ENCODE measurements at places on chromosomes 11 and 22.

DNA sequence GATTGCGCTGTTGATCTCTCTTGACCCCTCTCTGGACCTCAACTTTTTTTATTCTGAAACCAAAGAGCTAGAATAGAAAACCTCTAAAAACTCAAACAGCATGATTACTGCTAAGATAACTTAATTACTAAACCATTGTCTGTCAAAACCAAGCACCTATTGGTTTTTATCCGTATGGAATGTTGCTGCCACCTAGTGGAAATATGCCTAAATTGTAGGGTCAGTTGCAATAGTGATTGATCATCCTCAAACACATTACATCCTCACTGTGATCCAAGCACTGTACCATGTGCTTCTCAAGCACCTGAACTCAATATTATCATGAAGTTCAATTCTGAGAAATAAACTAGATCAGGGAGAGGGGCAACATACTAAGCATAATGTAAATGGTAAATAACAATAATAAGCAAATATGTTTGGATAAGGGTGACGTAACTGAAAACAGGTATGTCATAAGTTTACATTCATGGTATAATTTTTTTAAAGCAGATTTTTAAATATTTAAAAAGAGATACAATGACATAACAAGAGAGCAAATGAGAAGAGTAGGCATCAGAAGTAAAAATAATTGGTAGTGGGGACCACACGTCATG is 3.8 kb upstream of the OR5A2 start:
- DNase-seq, result peak; percentile 58

- no peak for DNase-seq
Measured at GRCh38 chr11:65891219-65892136, 1.0 kb downstream of the CCDC85B start.

DNA sequence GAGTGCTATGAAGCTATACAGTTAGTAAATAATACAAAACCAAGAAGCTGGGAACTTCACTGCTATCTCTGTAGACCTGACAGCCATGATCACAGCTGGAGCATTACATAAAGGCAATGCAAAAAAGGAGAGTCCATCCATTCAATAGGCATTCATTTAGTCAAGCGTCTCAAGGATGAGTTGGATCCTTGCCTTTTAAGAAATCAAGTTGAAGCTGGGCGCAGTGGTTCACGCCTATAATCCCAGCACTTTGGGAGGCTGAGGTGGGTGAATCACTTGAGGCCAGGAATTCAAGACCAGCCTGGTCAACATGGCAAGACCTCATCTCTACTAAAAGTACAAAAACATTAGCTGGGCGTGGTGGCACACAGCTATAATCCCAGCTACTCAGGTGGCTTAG is 48.1 kb upstream of the ALKBH3 start:
- DNase-seq, result no peak

GRCh38 chr22:41248314-41248713 is 7.6 kb upstream of the CHADL start:
- no peak for DNase-seq

DNA sequence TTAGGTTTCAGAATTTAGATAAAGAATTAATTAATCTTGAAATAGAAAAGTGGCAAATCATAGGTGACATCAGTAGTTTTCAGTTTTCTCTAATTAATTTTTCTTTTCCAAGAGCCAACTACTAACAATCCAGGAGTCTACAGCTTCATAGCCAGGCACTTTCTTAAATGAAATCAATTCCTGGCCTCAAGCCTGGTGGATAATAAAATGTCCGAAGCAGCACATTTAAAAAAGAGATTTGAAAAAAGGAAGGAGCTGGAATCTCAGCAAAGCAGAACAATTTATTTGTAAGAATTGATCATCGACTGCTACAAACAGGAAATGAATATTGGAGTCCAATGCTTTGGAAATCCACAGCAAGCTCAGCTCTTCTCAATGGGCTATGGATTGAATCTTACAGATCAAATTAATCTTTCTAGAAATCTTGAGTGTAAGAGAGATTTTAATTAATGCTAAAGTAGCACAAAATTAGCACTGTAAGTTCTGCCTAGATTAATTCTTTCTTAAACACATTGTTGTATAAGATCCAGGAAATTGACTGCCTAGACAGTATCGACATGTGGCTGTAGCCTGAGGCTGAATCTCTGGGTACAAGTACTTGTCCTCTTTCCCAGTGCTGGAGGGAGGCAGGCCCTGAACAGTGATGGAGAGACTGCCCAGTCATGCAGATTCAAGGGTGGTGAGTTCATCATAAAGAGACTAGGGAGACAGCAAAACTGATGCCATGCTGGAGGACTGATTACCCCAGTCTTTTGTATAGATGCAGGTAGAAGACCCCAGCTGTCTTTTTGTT is 167.8 kb upstream of the POU2AF2 start:
- DNase-seq, result no peak

DNA sequence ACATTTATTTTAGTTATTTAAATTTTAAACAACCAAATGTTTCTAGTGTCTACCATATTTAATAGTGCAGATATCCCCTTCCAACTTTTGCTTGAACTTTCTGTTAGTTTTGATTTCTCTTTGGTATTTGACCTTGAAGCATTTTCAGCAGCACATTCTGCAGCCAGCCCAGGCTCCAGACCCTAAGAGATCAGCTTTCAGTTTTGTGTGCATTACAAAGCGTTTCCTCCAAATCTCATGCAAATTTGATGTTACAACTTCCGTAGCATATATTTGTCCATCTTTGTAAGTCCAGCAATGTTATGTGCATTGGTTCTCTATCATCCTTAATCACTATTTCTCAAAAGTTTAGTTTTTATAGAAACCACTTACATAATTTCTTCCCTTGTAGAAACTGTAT is 14.6 kb upstream of the SERGEF start:
- no peak for DNase-seq

DNA sequence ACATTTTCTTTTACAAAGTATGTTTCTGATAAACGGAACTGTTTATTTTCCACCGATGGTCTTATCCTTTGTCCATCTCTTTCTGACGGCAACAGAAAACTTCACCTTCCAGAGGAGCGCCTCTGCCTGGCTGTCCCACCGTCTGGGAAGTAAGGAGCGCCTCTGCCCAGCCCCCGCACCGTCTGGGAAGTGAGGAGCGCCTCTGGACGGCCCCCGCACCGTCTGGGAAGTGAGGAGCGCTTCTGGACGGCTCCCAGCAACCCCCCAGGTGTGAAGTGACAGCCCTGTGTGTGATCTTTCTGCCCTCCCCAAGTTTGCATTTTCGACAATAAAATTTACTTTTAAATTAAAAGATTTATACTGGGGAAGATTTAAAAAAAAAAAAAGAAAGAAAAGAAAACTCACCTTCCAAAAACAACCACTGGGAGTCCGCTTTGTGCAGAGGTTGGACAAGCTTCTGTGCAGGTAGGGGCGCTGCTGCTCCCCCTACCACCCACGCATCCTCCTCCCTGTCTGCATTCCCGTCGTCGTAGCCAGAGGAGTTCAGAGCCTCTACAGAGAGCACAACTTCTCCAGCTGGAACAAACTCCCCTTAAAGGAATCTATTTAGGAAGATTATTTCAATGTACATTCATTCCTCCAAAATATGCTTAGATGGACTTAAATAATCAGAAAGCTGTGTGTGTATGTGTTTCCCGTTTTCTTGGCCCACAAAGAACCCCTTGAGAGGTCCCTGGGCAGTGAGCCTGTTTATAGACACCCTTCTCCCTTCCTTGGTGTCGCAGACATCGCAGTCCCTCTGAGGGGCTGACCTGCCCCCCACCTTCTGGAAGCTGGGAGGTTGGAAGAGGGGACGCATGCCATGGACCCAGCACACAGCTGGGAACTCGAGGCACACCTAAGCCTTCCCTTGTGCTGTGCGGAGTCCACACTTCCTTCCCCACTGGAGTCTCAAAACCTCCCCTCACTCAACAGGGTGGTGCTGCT is 849 bp upstream of the APOBEC3B start:
- DNase-seq, result no peak

- no peak for DNase-seq
Measured at GRCh38 chr11:102604011-102604410, 21.1 kb downstream of the MMP20 start.

DNA sequence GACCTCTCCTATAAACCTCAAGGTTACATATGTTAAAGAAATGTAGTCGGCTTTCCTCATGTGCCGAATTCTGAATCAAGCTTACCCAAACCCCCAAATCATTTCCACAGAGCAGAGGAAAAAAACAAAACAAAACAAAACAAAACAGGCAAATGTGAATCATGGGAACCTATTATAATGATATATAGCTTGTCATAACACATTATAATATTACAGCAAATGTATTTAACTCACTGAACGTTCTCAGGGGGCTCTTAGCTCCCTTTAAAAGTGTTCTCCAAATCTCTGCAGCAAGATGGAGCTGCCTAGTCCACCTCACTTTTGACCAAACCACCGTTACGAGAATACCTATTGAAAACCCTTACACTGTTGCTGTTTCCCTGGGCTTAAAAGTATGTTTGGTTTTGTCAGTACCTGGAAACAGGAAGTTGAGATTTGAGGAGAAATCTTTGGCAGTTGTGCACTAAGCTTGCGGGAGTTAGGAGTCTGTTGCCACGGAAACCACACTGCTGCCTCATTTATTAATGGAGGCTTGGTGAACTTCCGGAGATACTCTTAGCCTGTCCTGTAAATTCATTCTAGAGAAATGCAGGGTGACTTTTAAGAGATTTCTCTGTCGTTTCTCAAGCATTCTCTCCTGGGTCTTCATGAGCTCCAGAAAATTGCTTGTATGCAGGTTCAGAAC is 167.0 kb upstream of the RASSF10 start:
- DNase-seq, result no peak

DNA sequence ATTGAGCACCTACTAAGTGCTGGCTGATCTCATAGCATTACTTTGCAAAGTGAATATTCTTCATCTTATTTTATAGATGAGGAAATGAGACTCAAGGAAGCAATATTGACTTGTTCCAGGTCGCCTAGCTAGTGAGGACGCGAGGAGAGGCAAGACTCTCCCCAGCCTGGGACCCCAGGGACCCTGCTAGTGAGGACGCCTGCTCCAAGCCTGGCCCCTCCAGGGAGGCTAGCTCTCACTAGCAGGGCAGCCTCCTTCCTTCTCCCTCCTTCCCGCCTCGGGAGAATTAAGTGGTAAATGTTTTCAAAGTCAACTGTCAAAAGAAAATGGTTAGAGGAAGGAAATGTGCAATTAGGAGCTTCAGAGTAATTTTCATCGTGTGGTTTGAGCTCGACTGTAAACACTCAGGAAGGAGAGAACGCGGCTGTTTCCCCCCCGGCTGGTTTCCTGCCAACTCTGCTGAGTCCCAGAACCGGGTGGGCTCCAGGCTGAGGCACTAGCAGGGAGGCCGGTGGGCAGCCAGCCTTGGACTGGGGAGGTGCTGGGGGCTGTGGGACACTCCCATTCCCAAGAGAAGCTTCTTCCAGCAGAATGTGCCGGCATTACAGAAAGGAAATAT is 17.9 kb downstream of the MYEOV start:
- no peak for DNase-seq

GRCh38 chr11:13169709-13170108 is 107.9 kb upstream of the BMAL1 start:
- no peak for DNase-seq

DNA sequence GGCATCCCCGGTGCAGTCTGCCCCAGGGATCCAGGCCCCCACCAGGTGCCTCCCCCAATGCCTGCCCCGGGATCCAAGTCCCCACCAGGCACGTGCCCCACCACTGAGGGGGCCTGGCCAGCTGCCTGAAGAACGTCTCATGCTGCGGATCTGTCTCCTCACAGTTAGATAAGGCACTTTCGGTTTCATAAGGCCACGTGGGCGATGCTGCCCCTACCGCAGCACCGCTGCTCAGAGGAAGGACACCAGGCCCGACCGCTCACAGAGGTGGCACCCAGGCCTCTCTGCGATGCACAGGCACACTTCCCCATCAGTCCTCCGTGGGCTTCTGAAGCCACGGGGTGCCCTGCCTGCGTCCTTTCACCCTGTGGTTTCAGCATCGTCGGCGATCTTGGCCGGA is 68.1 kb upstream of the BID start:
- DNase-seq, result peak; percentile 53

GRCh38 chr11:100903284-100903683 is 216.2 kb downstream of the ARHGAP42 start:
- no peak for DNase-seq

GRCh38 chr11:70002433-70002832 is 75.7 kb upstream of the ANO1 start:
- no peak for DNase-seq

GRCh38 chr11:34379539-34379938 is 21.7 kb upstream of the ABTB2 start:
- no peak for DNase-seq

- DNase-seq, result no peak
Measured at GRCh38 chr11:64858467-64859263, 14.2 kb upstream of the CDC42BPG start.

Measured in GM20000 (cell line).